Activated T-cell treated with anti-CD3 and anti-CD28 coated beads for 4 hours (primary cell): ENCODE measurements at places on chromosomes 1 and 21.

DNA sequence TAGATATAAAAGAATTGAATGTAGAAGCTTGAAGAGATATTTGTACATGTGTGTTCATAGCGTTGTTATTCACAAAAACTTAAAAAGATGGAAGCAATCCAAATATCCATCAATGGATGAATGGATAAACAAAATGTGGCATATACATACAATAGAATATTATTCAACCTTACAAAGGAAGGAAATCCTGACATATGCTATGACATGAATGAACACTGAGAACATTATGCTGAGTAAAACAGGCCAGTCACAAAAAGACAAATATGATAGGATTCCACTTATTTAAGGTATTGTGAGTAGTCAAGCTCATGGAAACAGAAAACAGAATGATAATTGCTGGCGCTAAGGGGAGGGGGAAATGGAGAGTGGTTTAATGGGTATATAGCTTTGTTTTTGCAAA is 47.0 kb upstream of the DYRK1A start:
- no peak for DNase-seq

DNA sequence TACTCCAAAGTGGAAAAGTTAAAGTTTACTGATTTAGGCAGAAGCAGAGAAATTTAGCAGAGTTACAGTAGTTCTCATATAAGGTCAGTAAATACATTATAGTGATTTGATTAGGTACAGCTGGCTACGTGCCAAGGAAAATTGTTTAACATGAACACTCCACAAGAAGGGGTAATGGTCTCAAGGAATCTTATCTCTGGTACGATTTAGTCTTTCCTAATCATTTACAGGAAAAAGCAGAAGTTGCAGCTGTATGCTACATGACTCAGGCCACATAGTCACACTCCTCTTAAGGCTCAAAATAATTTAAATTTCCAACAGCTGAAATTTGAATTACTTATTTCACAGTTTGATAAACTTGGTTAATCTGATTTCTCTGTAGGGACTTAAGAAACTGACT is 36.9 kb upstream of the OR2B11 start:
- no peak for DNase-seq

GRCh38 chr1:117627546-117628130 is 21.8 kb downstream of the TENT5C start:
- no peak for DNase-seq

DNA sequence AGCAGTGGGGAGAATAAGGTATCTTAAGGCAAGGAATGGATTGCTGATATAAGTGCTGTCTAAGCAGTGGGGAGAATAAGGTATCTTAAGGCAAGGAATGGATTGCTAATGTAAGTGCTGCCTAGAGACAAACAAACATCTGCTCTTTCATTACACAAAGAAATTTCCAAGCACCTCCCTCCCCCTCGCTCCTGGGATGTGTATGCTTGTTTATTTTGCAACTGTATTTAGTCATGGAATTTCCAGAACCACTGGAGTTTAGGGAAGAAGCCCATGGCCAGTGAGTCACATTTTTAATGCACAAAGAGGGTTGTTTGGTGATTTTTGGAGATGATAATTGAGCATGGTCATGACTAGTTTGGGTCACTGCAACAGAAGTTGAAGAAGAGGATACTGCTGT is 21.5 kb downstream of the PDPN start:
- no peak for DNase-seq

DNA sequence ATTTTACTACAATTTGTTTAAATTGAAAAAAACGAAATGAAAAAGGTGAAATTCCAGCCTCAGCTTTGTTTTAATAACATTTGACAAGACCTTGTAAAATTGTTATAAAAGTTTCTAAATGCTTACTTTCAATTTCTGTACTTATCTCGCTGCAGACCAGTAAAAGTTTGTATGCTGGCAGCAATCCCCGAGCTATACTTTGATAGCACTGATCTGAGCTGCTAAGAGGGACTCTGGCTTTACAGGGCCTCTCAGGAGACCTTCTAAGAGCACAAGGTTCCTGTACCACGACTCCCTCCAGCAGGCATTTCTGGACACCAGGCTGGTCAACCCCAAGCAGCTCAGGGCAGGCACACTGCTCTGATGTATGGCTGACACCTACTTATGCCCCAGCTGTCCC is 13.1 kb downstream of the STMN1 start:
- no peak for DNase-seq
